ENCODE measurements at places on chromosomes 7 and 10.

- DNase-seq, result no peak
Measured at GRCh38 chr7:24668927-24669635, 88.2 kb downstream of the GSDME start.

DNA sequence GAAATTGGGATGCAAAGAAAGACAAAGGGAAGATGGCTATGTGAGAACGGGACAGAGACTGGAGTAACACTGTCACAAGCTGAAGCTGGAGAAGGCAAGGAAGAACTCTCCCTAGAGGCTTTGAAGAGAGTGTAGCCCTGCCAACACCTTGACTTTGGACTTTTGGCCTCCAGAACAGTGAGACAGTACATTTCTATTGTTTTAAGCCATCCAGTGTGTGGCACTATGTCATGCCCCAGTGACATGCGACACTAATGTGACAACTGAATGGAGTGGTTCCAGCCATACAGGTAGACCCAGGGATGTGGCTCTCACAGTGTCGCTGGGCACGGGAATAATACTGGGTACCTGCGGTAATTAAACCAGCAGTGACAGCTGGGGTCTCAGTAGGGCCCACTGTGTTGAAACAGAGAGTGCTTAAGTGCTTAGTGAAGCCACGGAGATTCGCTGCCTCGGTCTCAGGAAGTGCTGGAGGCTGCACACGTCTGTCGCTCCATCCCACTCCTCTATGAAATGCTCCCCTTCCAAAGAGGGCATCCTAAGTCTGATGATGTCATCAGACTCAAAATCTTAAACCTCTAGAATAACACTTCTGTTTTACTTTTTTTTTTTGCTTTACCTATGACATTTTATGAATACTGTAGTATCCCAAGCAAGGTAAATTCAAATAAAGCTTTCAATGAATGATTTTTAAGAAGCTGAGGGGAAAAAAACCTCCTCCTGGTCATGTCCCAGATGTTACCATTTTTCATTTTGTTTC lies 154.6 kb upstream of the RHEB start:
- no peak for DNase-seq

DNA sequence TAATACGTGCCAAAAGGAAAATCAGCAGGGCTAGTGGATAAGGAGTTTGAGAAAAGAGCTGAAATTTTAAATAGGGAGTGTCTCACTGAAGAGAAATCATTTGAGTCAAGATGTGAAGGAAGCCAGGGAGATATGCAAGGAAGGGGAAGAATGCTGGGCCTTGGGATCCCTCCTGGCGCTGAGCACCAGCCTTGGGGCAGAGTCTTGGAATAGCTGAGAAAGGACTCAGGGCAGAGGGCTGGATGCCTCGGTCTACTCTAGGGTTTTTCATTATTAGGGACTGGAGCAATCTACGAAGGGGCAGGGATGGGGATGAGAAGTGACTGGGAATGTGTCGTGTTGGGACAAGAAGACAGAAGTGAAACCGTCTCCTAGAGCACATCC lies 484 bp downstream of the ZWINT start:
- DNase-seq, result no peak

- DNase-seq, result no peak
Measured at GRCh38 chr7:98223351-98223897, 12.2 kb downstream of the BHLHA15 start.

DNA sequence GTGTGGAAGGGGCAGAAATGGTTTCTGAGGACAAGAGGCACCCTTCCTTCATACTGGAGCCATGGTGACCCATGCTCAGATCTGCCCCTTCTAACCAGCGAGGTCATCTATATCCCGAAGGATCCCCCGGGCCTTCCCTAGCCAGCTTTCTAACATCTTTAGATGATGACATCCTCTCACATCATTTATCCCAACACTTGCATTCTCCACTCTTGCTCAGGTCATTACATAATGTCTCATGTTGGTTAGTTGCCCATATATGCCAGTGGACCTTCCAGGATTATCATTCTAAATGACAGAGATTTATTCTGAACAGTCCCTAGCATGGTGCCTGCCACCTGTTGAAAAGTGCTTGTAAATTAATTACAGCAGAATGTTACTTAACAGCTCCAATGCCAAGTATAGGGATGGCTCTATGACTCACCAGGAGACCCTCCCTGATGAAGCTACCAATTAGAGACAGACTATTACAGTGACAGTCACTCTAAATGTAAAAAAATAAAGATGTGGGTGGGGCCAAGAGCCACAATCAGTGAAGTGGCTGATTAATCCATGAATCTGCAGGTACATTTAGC lies 22.6 kb upstream of the ABLIM1 start:
- peak; percentile 38 for DNase-seq

DNA sequence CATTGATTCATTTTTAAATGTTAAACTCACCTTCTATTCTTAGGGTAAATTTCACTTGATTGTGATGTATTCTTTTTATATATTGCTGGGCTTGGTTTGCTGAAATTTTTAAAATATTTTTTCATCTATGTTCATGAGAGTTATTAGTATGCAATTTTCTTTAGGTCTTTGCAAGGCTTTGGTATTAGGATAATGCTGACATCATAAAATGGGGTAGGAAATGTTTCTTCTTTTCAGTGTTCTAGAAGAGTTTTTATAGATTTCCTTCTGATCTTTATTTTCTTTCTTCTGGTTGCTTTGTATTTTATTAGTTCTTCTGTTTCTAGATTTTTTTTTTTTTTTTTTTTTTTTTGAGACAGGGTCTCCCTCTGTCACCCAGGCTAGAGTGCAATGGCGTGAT lies 56.3 kb downstream of the AHCYL2 start:
- DNase-seq, result no peak

DNA sequence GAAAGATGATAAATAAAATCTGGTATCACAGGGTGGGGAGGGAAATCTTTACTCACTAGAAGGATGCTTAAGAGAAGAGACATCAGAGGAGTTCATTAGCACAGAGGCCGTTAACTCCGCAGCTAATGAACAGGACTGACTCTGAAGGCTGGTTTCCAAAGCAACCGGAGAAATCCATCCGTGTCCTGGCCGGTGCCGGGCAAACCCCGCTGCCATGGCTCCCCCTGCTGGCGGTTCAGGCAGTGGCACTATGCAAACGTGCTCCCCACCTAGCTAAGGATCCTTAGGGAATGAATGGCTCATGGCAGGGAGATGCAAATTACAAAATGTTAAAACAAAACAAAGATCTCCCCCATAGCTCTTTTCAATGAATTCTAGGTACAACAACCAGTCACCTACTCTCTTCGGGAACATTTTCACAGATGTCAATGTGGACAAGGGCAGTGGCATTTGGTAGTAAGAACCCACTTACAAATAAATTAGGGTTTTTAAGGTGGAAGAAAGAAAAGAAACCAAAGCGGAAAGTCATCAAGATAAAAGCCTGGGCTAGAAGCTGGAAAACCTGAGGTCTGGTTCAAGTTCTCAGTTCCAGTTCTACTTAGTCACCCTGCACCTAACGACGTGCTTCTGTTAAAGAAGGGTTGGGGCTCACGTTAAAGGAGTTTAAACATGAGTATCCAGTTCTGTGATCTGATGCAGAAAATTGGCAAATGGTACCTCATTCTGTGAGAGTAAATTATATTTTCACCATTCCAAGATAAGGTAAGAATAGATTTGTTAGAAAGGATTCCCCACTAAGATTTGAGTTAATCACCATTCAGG lies 138.2 kb downstream of the SVIL start:
- DNase-seq, result peak; percentile 75

DNA sequence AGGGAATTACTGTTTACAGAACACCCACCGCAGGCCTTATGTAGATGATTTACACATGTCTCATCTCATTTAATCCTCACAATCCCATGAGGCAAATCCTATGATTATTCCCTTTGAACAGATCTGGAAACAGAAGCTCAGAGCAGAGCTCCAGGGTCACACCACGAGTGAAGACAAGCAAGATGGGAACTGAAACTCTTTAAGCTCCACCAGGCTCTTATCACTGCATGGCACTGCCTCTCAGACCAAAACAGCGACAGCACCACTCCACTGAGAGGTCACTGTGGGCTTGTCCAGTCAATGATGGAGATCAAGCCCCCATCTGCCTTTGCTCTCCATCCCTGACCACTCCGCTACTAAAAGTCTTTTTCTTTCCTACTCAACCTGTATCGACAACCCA lies 5.9 kb downstream of the GRID1 start:
- no peak for DNase-seq

- no peak for DNase-seq
Measured at GRCh38 chr10:122500194-122500593, 38.8 kb downstream of the HTRA1 start.

- peak; percentile 40 for DNase-seq
Measured at GRCh38 chr10:125928928-125929585, 32.7 kb downstream of the FANK1 start.

GRCh38 chr7:7569081-7569527 lies 2.4 kb downstream of the MIOS start:
- DNase-seq, result no peak

DNA sequence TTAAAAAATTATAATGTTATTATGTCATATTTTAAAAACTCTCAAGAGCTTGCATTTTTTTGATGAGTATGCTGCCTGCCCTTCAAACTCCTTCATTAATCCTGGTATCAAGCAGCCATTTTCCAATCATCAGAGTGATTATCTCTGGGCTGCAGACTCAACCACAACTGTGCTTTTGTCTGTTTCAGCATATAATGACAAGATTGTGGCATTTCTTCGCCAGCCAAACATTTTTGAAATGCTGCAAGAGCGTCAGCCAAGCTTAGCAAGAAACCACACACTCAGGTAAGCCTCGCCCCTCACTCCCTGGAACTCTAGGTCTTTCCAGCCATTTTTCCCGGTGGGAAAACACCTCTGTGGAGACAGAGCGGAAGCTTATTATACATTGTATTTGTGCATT lies 90.0 kb upstream of the STK17A start:
- no peak for DNase-seq

- no peak for DNase-seq
Measured at GRCh38 chr10:84200537-84201243, 6.4 kb downstream of the CDHR1 start.

GRCh38 chr7:4054158-4054557 lies 627.9 kb upstream of the FOXK1 start:
- no peak for DNase-seq

DNA sequence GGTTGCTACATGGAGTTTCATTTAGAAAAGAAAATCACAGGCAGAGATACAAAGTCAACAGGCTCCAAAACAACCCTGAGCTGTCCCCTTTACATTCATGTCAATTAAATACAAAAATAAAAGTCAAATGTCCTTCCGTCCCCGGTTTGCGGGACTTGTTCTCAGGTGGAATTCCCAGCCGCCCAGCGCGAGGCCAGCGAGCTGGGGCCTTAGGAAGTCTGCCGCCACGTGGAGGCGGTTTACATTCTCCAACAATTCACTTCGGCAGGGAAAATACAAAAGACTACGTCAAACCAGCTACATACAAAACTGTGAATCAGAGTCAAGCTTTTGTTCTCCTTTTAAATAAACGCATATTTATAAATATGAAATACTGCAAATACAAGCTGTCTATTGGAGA lies 25.3 kb upstream of the DDC start:
- no peak for DNase-seq

DNA sequence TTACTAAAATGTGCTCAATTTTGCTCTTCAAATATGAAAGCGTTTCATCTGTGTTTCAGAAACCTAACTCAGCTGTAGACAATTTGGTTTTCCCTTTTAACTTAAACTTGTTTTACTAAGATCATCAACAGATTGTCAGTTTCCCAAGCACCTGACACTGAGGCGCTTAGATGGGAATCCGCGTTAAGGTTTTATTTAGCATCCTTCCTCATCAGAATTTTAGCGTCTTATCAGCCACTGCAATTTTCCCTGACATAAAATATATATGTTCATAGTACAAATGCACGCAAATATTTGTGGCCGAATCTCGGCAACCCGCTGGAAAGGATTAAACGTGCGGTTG lies 1.2 kb downstream of the SGCE start:
- DNase-seq, result no peak

- DNase-seq, result peak; percentile 94
Measured at GRCh38 chr10:72272689-72273409, 875 bp upstream of the DDIT4 start.

GRCh38 chr10:76301211-76301610 lies 869.8 kb downstream of the LRMDA start:
- no peak for DNase-seq

DNA sequence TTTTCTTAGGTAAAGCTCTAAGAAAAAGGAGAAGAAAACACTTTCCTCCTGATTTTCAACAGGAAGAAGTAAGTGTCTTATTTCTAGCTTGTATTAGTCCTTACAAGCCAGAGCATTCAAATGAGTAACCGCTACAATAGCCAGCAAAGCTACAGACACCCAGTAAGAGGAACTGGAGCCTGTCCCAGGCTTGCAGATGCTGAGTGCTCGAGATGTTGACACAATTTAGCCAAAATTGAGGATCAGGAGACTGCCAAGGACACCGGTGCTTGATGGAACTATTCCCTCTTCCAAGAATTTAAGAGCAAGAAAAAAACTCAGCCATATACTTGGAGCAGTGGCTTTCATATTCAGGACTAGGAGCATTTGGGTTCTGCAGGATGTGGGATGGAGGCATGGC lies 149.3 kb upstream of the DPP6 start:
- no peak for DNase-seq

GRCh38 chr10:31100115-31100601 lies 68.5 kb upstream of the ZNF438 start:
- no peak for DNase-seq

DNA sequence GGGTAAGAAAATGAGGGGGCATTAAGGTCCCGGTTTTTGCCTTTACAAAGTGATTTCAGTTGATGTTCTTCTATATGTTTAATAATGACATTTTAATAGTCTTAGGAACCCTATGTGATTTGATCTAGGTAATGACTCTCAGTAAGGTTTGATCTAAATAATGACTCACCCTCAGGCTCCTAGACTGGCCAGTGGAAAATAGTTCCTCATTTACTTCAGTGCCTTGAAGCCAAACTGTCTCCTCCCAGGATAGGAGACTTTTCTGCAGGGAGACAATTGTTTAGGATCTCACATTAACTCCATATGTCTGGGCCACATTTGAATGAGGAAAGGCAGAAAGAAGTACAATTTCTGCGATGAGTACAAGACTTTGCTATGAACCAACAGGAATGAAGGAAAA lies 1331.9 kb downstream of the XPNPEP1 start:
- no peak for DNase-seq

DNA sequence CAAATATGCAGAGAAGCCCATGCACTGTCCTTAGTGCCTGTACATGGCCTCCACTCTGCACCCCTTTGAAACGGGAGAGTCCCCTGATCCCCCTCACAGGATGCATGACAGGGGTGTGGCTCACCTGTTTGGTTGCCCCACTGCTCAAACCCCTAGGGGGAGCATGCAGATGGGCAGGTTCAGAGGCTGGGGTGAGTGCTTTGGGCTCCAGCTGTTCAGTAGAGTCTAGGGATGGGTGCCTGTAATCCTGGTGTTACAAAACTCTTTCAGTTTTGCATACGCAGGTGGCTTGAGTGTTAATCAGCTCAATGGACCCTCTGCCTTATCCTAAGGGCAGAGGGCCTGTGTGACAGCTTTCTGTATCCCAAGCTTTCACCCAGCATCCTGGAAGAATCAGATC lies 7.8 kb upstream of the SFTPA1 start:
- DNase-seq, result no peak

Data from NCI-H146 (cell line).